ENCODE measurements at places on chromosomes 1 and 21.

DNA sequence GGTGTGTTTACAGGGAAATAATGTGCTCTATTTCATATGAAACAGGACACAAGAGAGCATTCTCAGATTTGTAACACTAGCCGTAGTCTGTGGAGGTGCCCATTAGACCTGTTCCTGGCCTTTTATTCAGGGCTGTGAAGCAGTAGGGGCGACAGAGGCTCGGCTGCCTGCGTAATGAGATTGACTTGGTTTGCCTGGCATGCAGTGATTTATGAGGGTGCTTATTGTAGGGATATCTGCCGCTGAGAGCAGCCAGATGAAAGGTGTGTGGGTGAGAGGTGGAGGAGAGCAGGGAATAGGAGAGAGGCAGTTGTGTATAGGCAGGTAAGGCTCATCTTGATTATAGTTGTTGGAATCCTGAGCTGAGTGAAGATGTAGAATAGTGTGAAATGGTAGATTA lies 51.3 kb downstream of the DNAJC6 start:
- no peak for DNase-seq

DNA sequence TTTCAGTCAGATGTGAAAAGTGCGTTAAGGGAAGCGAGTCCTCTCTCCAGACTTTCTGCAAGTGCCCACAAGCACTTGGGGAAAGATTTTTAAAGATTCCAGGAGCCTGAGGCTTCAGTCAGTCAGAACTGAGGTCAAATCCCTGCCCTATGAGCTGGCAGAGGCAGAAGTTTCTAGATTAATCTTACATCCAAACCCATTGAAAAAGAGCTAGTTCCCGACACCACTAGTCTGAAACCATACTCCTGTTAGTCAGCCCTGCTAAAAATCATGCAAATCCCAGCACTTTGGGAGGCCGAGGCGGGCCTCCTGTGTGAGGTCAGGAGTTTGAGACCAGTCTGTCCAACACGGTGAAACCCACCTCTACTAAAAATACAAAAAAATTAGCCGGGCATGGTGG lies 21.0 kb downstream of the RSPH1 start:
- DNase-seq = no peak

DNA sequence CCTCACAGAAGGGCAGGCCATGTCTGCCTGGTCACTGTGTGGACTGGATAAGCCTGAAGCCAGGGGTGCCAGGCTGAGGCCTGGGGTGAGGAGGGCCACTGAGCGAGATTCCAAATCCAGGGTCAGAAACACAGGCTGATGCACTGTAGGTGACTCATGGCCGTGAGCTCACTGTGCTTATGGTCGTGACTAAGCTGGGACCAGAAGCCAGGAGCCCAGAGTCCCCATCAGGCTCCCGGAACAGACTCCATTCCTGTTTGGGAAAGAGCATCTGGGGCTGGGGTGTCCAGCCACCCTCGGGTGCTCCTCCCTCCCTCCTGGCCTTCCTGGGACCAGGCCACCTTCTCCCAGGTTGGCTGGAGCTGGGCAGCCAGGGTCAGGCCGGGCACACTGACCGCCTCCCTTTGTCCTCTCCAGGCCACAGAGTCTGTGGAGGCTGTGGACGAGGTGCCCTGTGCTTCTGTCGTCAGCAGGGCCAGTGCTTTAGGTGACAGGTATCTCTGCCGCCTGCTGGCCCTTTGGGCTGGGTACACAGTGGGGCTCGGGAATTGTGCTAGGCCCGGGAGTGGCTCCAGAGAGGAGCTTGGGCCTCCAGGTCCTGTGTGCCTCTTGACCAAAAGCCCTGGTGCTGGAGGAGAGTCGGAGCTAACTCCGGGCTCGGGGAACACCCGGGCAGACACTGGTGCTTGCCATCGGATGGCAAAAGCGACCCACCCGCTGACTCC lies 36.7 kb downstream of the AJAP1 start:
- no peak for DNase-seq

- no peak for DNase-seq
These were observed 15.1 kb upstream of the DNAH14 start for GRCh38 chr1:224914292-224914900.

- no peak for DNase-seq
These were observed 35.2 kb downstream of the LRP8 start for GRCh38 chr1:53292690-53293089.

GRCh38 chr1:55706397-55706796 lies 491.2 kb upstream of the USP24 start:
- no peak for DNase-seq
